Left ventricle myocardium superior (tissue), 1 donor: ENCODE measurements at places on chromosomes 5 and 9. TPM values are rescaled to one million over a fixed set of nuclear protein-coding genes. Genes with fewer than 3 reads are reported as not detected.

Gene OBP2B
- not detected for total RNA-seq

DNA sequence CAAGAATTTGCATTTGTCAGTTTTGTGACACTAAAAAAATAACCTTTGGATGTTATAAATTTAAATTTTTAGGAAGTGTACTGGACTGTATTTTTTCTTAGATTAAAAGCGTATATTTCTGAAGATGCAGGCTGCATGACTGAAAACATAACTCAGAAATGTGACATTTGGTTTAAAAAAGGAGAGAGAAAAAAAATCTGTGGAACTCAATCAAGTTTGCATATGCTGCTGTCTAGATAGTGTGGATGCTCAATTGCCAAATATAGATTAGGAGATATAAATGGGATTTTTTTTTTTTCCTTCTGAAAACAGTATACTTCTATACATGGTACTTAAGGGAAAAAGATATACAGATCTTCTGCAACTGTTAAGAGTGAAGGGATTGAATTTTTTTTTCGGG lies 402.3 kb downstream of the TAF11L14 start:
- no peak for DNase-seq

- no peak for DNase-seq
Observed at GRCh38 chr5:6567068-6567467, 65.8 kb downstream of the NSUN2 start.

Gene PLPP7
- 127 TPM for total RNA-seq

Gene ARL14EPL
- total RNA-seq, result not detected

Gene KIF24
- total RNA-seq, result 0.45 TPM

Gene PCSK1
- total RNA-seq, result 0.17 TPM

Gene FCN1
- 5.7 TPM for total RNA-seq

- DNase-seq, result no peak
Observed at GRCh38 chr9:134858051-134858841, 22.4 kb upstream of the FCN2 start.

Gene BBLN
- total RNA-seq, result 41.7 TPM

Gene FST
- total RNA-seq, result 3.2 TPM

Gene GARIN3
- total RNA-seq, result not detected

DNA sequence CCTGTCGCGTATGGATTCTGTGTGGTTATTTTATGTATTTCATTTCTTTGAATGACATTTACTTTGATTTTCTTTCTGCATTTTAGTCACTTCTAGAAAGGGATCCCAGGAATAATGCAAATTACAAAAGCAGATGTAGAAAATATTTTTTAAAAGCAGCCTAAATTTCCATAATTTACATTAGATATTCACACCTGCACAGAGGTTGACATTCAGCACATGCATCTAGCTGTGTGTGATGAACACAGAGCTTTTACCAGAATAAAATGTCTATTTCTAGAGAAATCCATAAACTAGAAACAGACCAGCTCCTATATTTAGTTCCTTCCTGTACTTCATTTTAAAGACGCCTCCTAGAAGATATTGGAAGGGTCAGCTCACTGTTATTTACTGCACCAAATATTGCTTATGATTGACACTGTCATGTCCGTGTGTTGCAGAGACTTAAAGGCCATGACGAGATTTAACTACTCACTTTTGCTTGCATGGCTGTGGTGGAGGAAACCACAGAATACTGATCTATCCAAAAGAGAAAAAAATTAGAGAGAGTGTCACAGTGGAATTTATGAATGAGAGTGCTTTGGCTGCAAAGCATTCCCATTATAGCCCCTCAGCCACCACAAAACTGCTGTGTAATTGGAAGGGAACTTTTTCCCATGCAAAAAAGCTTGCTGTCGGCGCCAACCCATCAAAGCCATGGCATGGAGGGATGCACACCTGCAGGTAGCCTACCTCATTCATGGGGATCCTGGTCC lies 58.1 kb downstream of the EBF1 start:
- DNase-seq, result no peak

- DNase-seq, result peak; percentile 69
Observed at GRCh38 chr5:173454736-173455598, 126.8 kb upstream of the STC2 start.

DNA sequence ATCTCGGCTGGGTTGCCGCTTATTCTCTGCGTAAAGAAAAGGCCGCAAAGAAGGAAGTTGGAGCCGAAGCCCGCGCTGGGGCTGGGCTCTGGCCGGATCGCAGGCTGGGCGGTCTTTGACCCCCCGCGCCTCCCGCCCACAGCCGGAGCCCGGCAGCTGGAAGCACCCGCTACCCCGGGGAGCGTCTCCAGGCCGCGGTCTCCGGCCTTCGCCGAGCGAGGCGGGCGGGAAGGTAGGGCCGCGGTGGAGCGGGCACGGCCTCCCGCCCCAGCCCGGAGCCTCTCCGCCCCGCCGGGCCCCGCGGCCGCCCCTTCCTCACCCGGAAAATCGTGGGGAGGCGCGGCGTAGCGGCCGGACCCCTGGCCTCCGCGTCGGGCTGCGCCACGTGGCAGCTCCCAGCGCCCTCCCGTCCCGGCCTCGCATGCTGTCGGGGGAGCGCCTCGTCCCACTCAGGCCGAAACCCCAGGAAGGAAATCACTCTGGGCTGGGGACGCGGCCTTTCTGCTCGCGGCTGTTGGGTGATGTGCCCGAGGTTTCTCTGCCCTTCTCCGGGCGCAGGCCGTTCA lies 12.0 kb downstream of the FOXD1 start:
- no peak for DNase-seq

Gene WNT8A
- not detected for total RNA-seq
